ENCODE measurements at places on chromosomes 1 and 21.
A peak's percentile ranks its signal among the peaks of the same experiment; 100 is the strongest.

DNA sequence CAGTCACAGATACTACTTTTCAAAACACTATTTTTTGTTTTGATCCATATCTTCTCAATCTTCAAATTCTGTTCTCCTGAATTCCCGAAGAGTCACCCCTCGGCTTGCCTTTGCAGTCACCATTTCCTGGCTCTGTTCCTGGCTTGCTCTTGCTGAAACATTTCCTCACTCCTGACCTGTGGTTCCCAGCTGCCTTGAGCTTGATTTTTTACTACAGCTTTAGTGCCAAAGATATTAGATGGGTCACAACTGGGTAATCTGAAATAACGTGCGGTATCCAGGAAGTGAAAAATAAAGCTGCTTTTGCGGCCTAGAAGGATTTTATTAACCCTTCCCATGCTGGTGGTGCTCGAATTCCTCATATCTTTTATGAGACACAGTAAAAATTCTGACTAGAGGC lies 318.8 kb downstream of the PCP4 start:
- DNase-seq = no peak

- no peak for DNase-seq
Measured at GRCh38 chr1:154802982-154803920, 66.8 kb downstream of the KCNN3 start.

GRCh38 chr21:45404730-45405270 lies at the start of gene COL18A1:
COL18A1 (plus strand) TSS chr21:45405165; CDS start chr21:45405231, 66 bp downstream.
- no peak for DNase-seq

DNA sequence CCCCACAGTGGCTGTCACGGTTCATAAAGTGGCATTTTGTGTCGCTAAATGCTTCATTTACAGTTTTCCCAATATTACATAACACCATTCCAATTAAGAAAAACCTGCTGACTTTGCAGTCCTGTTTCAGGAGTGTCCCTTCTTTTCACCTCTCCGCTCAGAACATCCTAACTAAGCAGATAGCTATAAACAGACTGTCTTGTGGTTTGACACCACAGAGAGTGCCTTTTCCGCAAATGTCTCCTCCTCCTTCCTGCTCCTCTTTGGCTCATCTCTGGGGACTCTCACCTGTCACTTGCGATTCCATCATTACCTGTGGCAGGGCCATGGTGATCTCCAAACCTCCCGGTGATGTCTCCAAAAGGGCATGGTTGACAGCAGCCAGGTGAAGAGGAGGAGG lies 119.0 kb downstream of the CNIH3 start:
- no peak for DNase-seq

DNA sequence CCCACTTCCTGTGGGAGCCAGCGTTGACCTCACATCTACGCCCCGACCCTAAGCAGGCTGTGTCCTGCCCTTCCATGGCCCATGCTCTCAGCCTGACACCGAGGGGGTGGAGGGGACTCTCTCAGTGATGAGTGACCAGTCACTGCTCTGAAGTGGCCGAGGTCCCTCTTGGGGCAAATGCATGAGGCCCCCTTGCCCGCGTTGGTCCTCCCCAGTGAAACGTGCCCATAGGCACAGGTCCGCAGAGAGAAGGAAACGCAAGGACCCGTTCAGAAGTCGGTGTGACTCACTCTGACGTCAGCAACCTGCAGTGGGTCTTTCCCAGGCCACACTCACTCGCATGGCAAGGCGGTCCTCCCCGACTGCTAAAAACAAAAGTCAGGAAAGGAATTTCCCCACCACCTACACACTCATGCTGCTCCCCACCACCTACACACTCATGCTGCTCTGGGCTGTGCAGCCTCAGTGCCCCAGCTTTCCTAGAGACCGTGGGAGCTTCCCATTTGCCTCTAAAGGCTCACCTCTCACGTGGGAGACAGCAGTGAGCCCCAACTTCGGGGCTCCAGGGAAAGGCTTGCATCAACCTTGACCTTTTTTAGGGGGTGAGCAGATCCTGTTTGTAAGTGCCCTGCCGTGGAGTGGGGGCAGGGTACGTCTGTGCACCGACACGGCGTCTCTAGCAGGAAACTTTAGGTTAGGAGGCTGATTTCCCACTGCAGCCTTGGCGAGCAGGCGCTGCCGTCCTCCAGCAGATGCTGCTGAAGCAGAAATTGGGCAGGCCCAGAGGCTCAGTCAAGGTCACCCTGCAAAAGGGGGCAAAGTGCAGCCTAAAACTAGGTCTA lies 11.4 kb downstream of the UBASH3A start:
- DNase-seq = peak; percentile 73

DNA sequence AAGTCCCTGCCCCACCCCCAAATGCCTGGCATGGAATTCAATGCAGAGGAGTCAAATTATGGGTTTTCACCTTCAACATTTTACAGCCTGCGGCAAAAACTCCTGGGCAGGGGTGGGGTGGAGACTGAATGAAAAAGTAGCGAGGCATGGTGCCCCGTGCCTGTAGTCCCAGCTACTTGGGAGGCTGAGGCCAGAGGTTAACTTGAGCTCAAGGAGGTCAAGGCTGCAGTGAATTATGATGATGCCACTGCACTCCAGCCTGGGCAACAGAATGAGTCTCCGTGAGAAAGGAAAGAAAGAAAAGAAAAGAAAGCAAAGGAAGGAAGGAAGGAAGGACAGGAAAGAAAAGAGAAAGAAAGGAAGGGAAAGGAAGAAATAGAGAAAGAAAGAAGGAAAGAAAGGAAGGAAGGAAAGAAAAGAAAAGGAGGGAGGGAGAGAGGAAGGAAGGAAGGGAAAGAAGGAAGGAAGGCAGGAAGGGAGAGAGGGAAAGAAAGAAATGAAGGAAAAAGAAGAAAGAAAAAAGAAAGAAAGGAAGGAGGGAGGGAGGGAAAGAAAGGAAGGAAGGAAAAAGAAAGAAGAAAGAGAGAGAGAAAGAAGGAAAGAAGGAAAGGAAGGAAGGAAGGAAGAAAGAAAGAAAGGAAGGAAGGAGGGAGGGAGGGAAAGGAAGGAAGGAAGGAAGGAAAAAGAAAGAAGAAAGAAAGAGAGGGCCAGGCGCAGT lies 11.1 kb downstream of the LEMD1 start:
- no peak for DNase-seq

Measured in activated naive CD4-positive, alpha-beta T cell (primary cell).